GM12892 (cell line): ENCODE measurements at places on chromosomes 6 and 20.

DNA sequence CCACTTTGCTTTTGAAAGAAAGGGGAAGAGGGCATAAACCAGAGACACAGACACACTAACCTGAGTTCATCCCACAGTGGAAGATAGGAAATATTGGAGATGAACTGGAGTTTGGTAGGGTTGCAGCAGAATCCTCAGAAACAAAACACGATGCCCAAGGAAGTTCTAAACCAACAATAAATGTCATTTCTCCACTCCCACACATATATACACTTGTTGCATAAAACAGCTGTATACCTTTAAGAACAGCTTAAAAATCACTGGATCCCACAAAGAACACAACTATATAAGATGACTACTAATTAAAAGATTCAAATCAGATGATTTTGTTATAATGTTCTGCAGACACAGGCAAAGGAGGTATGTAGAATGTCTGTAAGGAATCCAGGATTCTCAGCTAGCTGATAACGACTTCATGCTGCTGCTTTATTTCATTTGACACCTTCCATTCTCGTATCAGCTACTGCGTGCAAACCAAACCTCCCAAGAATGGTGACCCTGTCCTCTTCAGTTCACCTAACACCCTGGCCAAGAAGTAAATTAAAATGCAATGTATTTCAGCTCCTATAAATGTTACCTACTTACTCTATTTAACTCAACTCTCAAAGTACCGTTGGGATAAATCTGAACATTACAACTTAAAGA is 14.3 kb downstream of the KIF13A start:
- DNase-seq: no peak

- DNase-seq: no peak
Measured at GRCh38 chr6:154261688-154262397, 94.8 kb downstream of the IPCEF1 start.

DNA sequence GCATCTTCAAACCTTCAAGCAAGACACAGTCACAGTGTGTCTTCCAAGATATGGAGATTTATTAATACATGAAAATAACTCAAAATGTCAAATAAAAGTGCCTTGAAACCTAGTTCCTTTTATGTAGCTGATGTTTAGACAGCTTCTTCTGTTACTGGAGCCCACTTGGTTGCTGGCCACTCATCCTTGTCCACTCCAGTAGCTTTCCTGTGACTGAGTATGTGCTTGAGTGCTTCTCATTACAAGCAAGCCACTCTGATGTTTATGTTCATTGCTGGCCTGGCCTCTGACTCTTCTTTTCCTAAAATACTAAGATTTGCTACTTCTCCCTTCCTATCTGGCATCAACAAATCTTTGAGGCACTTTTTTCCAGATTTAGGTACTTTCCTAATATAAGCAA is 545.2 kb upstream of the MAN1A1 start:
- no peak for DNase-seq

- DNase-seq: no peak
Measured at GRCh38 chr6:10268611-10269310, 146.1 kb downstream of the TFAP2A start.

GRCh38 chr6:137264311-137265075 is 45.3 kb upstream of the IFNGR1 start:
- DNase-seq: no peak

DNA sequence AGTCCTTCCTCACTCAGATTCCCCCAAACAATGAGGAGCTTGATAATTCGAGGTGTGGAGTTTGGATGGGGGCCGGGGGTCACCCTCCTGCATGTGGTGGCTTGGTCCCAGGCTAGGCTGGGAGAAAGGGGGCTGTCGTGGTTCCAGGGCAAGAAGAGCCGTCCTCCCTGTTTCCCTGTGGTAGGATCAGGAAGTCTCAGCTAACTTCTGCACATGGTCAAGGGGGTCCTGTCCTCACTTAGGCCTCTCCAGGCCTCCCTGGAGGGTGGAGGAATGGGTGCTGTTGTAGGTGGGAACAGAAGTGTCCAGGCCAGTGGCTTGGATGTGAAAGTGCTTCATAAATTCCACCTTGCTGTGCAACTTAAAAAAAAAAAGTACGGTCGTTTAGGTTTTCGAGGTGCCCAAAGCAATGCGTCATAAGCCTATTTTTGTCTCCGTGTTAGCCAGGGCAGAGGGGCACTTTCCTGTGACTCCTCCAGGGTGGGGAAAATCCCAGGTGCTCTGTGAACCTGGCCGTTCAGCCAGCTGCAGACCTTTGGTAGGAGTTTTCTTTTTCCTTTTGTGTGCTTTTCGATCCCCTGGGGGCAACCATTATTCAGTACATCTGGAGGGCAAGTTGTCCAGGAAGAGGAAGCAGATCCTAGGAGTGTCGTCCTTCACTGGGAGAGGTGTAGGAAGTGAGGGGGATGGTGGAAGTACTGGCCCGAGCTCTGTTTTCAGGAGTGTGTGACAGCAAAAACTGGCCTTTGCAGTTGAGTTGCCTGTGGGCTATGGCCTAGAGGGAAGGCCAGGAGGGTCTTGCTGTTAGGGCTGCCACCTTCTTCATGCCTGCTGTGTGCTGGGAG is 9.6 kb downstream of the IGF2R start:
- no peak for DNase-seq

DNA sequence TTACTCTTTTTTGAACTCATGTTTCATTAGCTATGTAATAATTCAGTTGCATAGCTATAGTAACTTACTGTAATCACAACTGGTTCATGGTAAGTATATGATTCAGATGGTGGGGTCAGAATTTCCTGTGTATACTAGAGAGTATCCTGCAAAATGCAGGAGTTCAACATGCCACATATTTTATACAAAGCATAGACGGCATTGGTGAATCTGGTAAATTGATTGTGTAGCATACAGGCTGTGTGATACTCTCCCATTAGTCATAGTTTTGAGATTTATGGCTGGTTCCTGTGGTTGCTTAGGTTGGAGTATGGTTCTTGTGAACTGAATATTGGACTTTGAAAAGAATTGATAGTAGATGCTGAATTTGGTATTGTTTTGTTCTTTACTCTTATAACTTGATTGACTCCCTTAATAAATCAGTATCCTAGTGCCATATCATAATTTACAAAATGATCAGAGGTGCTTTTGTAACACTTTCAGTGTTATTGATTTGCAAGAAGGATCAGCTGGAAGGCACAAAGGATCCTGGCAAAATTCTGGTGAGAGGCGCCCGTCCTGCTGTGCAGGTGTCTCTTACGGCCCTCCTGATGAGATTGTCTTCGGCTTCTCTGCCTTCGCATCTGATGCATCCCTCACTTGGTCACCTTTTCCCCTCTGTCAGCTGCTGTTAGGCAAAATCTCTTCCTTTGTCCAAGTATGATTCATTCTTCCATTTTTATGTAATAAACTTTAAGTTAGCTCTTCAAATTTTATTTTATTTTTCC is 22.6 kb downstream of the SNX9 start:
- no peak for DNase-seq

GRCh38 chr6:16236631-16237199 is 1.7 kb upstream of the GMPR start:
- no peak for DNase-seq
